ENCODE measurements at places on chromosomes 4 and X. TPM values are rescaled to one million over a fixed set of nuclear protein-coding genes. Genes with fewer than 3 reads are reported as not detected.

Gene MMRN1
- not detected for total RNA-seq

Gene DCAF8L2
- total RNA-seq, result 9.0 TPM

Gene MAML3
- 0.21 TPM for total RNA-seq

DNA sequence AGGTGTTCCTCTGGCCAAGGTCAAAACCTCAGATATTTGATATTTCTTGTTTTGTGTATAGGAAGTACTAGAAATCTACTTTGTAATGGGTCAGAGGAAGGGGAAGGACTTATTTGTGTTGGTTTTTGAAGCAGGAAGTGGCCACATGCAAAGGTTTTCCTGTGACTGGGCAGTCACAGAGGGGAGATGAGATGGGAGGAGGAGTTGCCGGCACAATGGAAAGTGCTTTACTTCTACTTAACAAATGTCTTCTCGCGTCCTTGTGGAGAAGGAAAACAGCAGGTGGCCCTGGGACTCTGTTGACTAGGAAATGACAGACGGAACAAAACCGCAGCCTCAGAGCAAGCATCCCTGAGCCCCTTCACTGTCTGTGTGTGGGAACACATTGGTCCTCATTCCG, 46.6 kb downstream of the SHROOM2 start:
- no peak for DNase-seq

DNA sequence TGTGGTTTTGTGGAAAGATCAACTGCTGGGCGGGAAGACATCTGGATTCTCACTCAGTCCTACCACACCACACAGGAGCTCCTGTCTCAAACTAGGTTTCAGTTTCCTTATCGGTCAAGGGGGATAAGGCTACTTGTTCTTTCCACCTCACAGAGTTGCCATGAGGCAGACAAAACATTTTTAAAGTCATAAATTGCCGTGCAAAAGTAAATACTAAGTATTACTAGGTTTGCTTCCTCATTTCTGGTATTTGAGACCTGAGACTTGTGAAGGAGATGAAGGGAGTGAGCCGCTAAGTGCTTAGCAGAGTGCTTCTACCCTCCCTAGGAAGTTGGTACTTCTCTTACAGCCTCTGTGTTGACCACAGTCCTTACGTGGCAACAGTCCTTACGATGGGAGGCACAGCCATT, 1.5 kb downstream of the LAP3 start:
- DNase-seq, result no peak

DNA sequence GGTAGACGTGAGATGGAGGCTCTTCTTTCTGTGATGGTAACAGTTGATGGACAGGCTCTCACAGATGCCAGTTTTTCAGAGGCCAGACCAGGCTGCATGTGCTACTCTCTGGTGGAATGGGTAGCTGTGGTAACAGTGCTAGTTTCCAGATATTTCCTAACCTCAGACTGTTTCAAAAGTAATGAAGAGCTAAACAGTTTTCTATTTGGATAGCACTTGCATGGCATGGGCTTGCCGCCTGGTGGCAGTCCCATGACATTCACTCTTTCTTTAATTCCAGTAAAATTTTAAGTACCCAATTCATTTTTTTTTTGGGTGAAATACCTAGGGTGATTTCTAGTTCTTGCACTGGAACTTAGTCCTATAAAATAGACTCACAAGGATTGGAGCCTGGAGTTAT, 220.2 kb upstream of the MAD2L1 start:
- peak; percentile 6 for DNase-seq

DNA sequence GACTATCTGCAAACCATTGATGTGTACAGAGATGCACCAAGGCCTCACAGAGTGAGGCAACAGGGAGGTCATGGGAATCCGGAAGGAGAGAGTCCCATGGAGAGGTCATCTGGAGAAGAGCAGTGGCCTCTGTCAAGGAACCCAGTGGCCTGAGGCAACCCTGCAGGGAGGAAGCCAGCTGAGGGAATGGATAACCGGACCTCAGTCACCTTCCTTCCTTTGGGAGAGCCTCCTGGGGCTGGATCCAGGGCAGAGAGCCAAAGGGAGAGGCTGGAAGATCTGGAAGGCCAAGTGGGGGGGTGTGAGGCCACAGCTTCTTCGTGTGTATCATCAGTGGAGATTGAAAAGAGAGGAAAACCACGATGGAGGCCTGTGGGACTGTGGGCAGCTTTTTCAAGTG, 24.3 kb upstream of the CD38 start:
- no peak for DNase-seq

Gene CCDC149
- 3.3 TPM for total RNA-seq

Gene CXXC4
- total RNA-seq, result 1.6 TPM

Gene ATP1B4
- not detected for total RNA-seq

Gene HMGN5
- 5.8 TPM for total RNA-seq

Gene CDS1
- 3.7 TPM for total RNA-seq

Gene IBSP
- not detected for total RNA-seq

- no peak for DNase-seq
These were observed 11.6 kb downstream of the SPARCL1 start for GRCh38 chr4:87517621-87518020.

GRCh38 chr4:13527981-13528820, 16.1 kb downstream of the NKX3-2 start:
- DNase-seq, result no peak

DNA sequence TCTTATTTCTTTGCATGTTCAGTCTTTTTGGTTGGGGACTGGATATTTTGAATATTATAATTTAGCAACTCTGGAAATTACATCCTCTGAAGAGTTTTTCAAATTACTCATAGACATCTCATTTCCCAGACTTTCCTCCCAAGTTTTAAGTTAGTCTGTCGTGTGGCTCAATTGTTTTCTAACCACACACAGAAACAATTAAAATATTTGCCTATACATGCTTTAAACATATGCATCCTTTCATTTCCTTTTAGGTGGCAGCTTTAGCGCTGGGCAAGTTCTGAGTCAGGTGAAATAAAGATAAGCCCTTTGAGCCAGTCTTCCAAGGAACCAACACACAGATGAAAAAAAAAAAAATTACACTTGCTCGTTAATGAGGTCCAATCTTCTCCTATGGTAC, 307.0 kb upstream of the SPOCK3 start:
- DNase-seq, result no peak

Gene RBMX
- 772 TPM for total RNA-seq

DNA sequence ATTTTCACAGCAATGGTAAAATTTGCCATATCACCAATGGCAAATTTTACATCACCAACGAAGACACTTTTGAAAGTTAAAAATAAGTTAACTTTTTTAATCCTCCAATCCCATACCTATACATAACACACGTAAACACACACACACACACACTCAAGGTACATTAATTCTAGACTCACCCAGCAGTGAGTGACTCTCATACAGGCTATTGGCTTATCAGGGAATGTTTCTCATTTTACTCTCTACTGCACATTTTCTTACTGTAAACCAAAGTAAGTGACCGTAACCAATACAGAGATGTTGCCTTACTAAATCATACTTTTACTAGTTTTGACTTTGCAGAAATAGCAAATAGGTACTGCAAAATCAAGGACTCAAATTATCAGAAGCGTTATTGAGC, 2.3 kb downstream of the VEGFC start:
- no peak for DNase-seq

DNA sequence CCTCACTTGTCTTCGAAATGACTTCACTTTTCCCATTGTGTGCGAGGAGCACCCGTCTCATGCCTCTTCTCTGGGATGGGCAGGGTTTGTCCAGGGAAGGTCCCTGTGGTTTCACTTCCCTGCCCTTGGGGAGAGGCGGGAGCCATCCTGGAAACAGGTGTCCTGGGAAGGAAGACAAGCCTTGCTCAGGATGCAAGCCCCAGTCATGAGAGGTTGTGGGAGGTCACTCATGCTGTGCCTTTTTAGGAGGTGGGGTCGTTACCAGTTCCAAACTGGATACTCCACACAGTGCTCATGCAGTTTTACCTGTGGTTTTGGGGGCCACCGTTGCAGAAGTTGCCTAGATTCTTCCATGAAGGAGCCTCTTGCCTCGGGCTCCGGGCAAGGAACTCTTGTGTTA, 3.8 kb downstream of the RGS12 start:
- no peak for DNase-seq

GRCh38 chr4:114378305-114378903, 220.2 kb upstream of the UGT8 start:
- no peak for DNase-seq

Gene COL4A5
- 39.4 TPM for total RNA-seq

- no peak for DNase-seq
These were observed at the start of gene PLXNA3 for GRCh38 chrX:154458116-154458953. TSS of gene PLXNA3 (plus strand) at chrX:154458281. CDS start at chrX:154460184, 1,903 bp downstream.

DNA sequence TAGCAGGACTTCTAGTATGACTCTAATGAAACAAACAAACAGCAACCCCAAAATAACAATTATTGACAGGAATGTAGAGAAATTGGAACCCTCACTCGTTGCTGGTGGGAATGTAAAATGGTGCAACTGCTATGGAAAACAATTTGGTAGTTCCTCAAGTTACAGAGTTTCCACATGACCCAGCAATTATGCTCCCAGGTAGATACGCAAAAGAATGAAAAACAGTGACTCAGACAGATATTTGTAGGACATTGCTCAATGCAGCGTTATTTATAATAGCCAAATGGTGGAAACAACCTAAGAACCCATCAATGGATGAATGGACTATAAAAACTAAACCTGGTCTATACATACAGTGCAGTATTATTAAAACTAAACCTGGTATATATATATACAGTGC, 646.1 kb upstream of the FRG1 start:
- DNase-seq, result no peak

Measured in H4 (cell line).